ENCODE measurements at places on chromosomes 1 and 21. TPM values are rescaled to one million over a fixed set of nuclear protein-coding genes. Genes with fewer than 3 reads are reported as not detected.

GRCh38 chr1:44225761-44226160 is 12.5 kb downstream of the DMAP1 start:
- no peak for DNase-seq

GRCh38 chr1:55898181-55898580 is 681.2 kb downstream of the PLPP3 start:
- DNase-seq: no peak

- no peak for DNase-seq
These were observed 22.7 kb downstream of the WDTC1 start for GRCh38 chr1:27257155-27257554.

GRCh38 chr21:20822666-20823065 is 175.5 kb upstream of the NCAM2 start:
- no peak for DNase-seq

DNA sequence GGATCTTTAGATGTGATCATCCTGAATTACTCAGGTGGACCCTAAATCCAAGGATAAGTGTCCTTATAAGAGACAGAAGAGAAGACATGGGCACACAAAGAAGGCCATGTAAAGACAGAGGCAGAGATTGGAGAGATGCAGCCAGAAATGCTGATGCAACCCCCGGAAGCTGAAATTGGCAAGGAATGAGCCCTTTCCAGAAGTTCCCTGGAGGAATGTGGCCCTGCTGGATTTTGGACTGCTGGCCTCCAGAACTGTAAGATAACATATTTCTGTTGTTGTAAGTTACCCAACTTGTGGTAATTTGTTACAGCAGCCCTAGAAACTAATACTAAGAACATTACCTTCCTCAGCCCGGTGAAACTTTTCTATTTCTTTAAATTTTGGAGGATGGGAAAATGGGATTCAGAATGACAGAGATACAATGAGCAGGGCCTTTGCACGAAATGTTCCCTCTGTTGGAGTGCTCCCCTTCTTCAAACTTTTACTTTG is 11.2 kb upstream of the PLPP3 start:
- DNase-seq: no peak

- no peak for DNase-seq
These were observed 525.3 kb upstream of the DAB1 start for GRCh38 chr1:57949168-57949567.

DNA sequence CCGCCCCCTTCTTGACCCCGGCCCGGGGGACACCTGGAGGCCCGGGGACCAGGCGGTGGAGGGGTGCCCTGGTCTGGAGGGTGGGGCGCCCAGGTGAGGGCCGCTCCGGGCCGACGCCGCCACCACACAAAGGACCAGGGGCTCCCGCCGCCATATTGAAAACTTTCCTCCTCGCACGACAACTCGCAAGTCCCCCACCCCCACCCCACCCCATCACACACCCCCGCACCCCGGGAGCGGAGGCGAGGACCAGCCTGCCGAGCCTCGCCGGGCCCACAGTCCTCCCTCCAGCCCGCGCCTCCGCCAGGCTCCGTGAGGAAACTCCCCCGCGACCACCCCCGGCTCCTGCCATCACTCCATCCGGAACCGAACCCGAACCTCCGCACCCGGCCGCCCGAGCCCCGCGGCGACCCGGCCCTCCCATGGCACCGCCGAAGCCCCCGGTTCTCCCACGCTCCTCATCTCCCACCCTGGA is 733 bp downstream of the KDM5B start:
- DNase-seq: peak; percentile 34

- no peak for DNase-seq
These were observed 36.0 kb downstream of the KAZN start for GRCh38 chr1:14634486-14634885.

DNA sequence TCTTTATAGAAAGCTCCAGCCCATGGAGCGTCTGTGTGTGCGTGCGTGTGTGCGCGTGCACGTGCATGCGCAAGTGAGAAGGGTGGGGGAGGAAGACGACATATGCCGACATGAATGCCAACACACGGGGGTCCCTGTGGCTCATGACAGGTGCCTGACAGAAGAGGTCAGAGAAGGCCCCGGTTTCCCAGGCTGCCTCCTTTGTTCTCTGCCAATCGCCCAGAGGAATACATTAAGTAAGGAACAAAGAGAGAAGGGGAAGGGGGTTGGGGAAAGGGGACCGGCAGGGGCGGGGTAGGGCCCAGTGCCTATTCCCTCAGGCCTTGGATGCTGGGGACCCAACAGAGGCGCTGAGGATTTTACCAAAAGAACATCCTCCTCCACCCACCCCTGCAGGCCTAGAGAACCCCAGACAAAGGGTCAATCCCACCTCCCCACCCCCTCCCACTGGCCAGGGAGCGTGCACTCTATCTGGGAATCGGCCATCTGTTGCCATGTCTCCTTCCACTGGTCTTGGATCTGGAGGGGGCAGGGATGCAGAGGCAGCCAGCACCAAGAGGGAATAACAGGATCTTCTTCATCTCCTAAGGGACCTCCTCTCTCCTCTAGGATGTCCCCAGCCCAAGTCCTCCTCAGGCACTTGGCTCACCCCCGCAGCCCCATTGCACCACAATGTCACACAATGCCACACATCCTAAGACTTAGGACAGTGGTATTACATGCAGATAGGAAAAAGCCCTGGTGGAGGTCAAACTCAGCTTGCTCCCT is 39.4 kb downstream of the PIK3C2B start:
- DNase-seq: no peak

GRCh38 chr1:245718123-245718522 is 563.3 kb downstream of the KIF26B start:
- no peak for DNase-seq

GRCh38 chr1:19894218-19894617 is 12.0 kb downstream of the OTUD3 start:
- DNase-seq: no peak

- no peak for DNase-seq
These were observed 20.1 kb downstream of the SLAMF1 start for GRCh38 chr1:160626509-160627342.

GRCh38 chr1:199067483-199067882 is 428.6 kb downstream of the PTPRC start:
- DNase-seq: no peak

DNA sequence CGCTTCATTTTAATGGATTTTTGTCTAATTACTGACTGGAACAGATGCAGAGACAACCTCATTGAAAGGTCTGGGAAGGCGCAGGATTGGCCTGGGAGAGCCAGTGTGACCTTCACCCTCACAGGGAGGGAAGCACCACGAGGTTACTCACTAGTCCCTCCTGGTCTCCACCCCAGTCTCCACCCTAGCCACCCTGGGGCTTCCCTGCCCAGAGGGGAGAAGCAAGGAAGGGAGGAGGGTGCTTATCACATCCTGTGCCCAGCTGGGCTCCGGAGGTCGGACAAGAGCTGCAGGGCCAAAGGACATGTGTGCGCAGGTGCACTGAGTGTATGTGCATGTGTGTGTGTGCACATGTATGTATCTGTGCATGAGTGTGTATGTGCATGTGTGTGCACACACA is 220.1 kb upstream of the VAMP3 start:
- no peak for DNase-seq

GRCh38 chr1:36469163-36469562 is 5.0 kb upstream of the MRPS15 start:
- DNase-seq: no peak

- no peak for DNase-seq
These were observed 112.2 kb downstream of the NR5A2 start for GRCh38 chr1:200139661-200140250.

DNA sequence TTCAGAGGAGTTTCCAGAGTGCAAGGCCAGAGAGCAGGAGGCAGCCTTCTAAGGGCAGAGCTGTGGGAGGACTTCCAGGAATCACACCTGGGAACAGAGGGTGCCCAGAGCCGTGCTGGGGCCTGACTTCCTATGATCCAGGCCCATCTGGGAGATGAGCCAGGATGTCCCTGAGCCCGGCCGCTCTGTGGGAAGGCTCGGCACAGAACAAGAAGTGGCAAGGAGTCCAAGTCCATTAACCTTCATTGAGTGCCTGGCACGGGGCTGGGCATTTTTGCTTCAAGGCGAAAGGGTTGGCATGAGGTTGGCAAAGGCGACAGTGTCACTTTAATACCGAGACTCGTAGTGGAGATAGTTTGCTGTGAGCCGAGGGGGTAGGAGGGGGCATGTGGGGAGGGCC is 18.2 kb downstream of the TMEM201 start:
- no peak for DNase-seq

- no peak for DNase-seq
These were observed 3.0 kb upstream of the SDE2 start for GRCh38 chr1:226001963-226002666.

GRCh38 chr1:55209247-55209646 is 5.9 kb downstream of the USP24 start:
- DNase-seq: no peak

GRCh38 chr1:170619241-170620028 is 44.5 kb upstream of the PRRX1 start:
- no peak for DNase-seq

- peak; percentile 37 for DNase-seq
These were observed 153.5 kb downstream of the RERE start for GRCh38 chr1:8663915-8664329.

DNA sequence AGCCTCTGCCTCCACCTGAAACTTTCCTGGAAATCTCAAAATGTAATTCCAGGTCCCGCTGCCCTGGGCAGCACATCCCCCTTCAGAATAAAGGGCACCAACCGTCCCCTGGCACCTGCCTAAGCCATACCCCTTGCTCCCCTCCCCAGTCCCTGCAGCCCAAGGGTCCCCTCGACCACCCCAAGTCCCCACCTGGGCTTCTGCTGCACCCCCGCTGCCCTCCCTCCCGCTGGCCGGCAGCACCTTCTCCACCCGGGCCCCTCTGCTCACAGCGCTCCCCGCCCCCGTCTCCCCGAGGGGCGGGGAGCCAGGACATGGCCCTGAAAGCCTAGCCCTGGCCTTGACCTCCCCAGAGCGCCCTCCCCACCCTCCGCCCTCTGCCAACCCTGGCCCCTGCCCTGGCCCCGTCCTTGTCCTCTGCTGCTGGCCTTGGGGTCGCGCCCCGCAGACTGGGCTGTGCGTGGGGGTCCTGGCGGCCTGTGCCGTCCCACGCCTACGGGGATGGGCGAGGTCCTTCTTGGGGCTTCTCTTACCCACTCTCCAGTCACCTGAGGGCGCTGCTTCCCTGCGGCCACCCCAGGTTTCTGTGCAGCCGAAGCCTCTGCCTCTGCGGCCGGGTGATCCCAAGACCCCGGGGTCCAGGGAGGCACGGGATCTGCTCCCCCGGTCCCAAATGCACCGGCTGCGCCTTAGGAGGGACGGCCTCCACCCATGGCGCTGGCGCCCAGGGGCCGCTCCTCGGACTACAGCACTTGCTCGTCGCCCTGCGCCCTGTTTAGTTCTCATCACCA is 41.7 kb downstream of the WDR4 start:
- DNase-seq: peak; percentile 11

GRCh38 chr21:46226920-46227599 is 1.5 kb downstream of the LSS start:
- DNase-seq: no peak

GRCh38 chr1:101730559-101730958 is 266.2 kb downstream of the OLFM3 start:
- DNase-seq: no peak

DNA sequence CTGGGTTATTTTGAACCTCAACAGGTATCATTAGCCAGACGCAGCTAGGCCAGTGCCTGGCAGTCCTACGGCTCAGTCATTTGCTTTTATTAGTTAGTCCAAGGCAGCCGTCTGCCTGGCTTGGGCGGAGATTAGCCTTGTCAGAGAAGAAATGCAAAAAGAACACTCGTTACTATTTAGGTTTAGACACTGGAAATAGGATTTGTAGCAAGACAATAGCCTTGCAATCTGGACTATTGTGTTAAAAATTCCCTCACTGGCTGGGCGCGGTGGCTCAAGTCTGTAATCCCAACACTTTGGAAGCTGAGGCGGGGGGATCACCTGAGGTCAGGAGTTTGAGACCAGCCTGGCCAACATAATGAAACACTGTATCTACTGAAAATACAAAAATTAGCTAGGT is 11.0 kb upstream of the PRKCZ start:
- DNase-seq: no peak

GRCh38 chr1:35115459-35116383 is 36.5 kb downstream of the ZMYM1 start:
- no peak for DNase-seq

DNA sequence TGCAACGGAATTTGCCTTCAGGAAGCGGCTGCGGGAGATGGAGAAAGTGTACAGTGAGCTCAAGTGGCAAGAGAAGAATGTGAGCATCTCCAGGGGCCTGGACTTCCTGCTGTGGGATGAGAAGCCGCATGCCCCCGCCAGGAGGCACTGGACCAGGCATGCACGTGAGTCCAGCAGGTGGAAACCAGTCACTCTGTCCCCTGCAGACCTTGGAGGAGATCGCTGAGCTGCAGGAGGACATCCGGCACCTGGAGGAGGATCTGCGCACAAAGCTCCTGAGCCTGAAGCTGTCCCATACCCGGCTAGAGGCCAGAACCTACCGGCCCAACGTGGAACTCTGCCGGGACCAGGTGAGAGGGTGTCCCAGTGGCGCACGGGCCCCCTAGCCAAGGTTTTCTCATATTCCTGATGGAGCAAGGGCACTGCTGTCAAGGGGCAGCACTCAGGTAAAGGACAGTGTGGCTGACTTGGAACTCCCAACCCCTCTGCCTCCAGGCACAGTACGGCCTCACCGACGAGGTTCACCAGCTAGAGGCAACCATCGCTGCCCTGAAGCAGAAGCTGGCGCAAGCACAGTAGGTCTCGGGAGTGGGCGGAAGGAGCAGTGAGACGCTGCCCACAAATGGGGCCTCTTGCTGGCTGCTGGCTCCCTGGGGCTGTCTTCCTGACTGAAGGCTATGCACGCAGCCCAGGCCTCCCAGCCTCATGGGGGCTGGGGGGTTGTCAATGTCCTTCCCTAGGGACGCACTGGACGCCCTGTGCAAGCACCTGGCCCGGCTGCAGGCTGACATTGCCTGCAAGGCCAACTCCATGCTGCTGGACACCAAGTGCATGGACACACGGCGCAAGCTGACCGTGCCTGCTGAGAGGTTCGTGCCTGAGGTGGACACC is 1.2 kb upstream of the ADPRS start:
- no peak for DNase-seq

- no peak for DNase-seq
These were observed 198.8 kb downstream of the AMY1C start for GRCh38 chr1:103948526-103948925.

DNA sequence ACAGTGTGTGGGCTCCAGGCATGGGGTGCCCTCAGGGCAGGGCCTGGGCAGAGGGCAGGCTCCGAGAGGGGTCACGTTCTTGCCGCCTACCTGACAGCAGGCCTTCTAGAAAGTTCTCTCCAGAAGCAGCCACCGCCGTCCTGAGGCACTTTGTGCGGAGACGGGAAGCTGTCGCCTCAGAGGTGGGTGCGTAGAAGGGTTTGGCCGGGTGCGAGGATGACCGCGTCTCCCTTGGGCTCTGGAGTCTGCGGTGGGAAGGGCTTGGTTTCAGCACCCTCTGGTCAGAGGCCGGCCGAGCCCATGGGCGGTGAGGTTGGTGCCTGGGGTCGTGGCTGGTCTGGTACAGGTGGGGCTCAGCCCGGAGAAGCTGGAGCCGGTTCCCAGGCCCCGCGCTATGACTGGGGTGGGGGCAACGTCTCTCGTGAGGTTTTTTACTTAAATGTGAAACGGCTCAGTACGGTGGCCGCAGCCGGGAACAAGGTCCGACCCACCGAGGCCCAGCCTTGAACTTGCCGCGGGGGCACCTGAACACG is 10.1 kb upstream of the TTLL10 start:
- no peak for DNase-seq

Gene NR5A2
- total RNA-seq: 5.0 TPM

Gene UBQLN4
- 7.4 TPM for total RNA-seq

Gene IL20
- not detected for total RNA-seq

Gene LRRC40
- total RNA-seq: 18.4 TPM

Gene NCAM2
- total RNA-seq: 1.2 TPM

Gene TMCO1
- total RNA-seq: 36.2 TPM

Gene CD101
- total RNA-seq: 2.6 TPM

Gene SMCP
- total RNA-seq: not detected

Gene FALEC
- total RNA-seq: 1.0 TPM

All from uterus (tissue), 4 donors.